ENCODE measurements at places on chromosomes 7 and 10.

GRCh38 chr7:45240273-45240771, 82.7 kb downstream of the RAMP3 start:
- no peak for DNase-seq

GRCh38 chr10:127801302-127801701, 64.3 kb downstream of the FOXI2 start:
- no peak for DNase-seq

- no peak for DNase-seq
Measured at GRCh38 chr7:138657854-138658386, 43.2 kb downstream of the SVOPL start.

- peak; percentile 87 for DNase-seq
Measured at GRCh38 chr7:132243463-132243862, 332.8 kb downstream of the PLXNA4 start.

- DNase-seq, result no peak
Measured at GRCh38 chr10:2674451-2674850, 392.9 kb upstream of the PFKP start.

Data from fibroblast of skin of back (primary cell).